ENCODE measurements at places on chromosomes 7 and 10.

- no peak for DNase-seq
Observed at GRCh38 chr7:108004220-108005142, 1.5 kb upstream of the LAMB1 start.

DNA sequence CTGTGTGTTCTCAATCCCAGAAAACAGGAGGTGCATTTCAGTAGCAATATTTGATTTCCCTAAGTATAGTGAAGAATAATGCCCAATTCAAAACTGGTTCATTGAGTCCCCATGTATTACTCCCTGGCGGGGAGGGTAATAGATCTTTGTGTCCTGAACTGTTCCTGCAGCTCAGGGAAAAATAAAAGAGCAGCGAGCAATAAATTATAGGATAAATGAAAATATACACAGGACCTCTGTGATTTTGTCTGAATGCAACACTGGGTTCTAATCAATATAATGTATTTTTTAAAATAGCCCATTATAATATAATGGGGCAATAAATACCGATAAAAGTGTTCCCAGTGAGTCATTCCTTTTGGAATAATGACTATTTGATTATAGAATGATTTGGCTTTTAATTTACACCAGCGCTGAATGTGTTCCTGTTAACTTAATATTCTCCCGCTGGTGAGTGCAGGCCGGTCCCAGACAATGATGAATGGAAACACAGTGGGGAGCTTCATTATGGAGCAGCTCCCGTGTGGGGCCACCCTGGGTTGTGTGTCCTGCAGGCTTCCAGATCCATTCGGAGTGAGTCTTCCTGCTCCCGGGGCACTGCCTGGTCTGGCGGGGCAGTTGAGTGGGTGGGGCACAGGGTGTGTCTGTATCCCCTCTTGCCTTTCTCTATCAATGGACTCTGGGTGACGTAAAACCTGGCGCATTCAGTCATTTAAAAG lies 263.1 kb downstream of the ACTR3B start:
- no peak for DNase-seq

DNA sequence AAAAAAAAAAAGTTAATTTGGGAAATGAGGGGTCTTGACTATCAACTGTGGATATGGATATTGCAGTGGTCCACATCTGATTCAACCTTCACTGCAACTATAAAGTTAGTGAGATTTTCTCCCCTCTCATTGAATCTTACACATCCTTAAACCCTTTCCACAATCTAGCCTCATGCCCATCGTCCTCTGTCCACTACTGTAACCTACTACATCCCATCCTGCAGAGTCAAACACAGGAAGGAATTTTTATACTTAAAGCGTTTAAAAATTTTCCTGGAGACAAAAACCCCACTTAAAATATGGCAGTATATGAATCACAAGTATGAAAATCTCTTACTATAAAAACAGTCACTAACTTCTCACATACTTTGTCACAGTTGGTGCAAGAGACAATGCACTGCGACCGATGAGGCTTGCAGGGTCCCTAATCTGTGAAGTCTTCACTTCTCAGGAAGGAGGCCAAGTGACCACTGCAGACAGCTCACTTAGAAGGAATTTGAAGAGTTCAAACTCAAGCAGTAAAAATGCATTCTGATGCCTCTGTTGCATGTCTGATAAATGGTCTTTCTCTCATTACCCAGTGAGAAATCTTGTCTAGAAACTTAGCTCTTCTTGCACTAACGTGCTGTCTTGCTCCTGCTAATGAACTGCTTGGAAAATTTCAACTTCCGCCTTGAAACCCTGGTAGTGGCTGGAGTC lies 50.3 kb upstream of the ST8SIA6 start:
- no peak for DNase-seq

- no peak for DNase-seq
Observed at GRCh38 chr10:125039354-125039769, 97.4 kb downstream of the ZRANB1 start.

DNA sequence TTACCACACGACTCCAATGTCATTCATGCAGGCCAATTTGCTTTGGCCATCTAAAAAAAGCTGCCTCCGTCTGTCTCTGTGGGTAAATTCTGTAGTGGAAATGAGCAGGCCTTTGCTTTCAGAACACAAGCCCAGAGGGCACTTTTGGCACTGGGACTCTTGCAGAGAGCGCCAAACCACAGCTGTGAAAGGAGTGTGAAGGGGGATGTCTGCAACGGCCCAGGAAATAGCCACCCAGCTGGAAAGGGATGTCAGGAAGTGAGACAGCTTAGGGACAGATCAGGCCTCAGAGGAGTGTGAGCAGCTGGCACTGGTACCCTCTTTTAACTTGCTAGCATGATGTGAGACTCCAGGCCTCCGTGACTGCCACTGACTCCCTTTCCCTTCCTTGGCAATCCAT lies 152.4 kb downstream of the DKK1 start:
- DNase-seq: no peak

DNA sequence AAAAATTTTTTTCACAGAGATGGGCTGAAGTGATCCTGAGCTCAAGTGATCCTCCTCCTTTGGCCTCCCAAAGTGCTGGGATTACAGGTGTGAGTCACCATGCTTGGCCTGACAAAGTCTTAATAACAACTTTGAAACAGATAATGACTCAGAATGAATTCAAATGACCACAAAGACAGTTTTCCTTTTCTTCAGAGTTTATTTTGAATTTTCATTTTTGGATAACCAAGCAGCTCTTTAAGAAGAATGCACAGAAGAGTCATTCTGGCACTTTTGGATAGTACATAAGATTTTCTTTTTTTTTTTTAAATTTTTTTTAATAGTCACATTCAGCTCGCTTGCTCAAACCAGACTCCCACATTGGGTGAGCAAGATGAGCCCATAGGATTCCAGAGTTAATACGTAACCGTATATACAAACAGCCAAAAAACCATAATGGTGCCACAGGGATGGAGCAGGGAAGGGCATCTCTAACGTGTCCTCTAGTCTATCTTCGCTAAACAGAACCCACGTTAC lies 43.0 kb upstream of the NMT2 start:
- no peak for DNase-seq

DNA sequence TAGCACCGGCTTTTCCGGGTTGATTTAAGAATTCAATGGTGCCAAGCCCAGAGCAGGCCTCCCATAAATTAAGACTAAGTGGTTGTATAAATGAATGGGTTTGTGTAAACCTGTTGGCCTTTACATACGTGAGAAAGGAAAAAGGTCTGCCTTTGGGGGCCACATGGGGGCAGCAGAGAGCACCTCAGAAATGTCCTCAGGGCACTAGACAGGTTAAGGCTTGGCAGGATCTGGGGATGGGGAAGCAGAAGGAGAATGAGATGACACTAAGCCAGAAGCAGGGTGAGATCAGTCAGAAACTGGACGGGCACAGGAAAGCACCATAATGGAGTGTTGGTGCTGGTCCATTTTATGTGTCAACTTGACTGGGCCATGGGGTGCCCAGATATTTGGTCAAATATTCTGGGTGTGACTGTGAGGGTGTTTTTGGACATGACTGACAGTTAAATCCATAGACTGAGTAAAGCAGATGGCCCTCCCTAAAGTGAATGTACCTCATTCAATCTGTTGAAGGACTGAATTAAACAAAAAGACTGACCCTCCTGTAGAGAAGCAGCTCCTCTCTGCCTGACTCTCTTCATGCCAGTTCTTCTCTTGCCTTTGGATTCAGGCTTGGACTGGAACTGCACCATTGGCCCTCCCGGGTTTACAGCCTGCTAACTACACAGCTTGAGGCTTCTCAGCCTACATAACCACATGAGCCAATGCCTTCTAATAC lies 58.9 kb downstream of the FRMPD2 start:
- DNase-seq: no peak

DNA sequence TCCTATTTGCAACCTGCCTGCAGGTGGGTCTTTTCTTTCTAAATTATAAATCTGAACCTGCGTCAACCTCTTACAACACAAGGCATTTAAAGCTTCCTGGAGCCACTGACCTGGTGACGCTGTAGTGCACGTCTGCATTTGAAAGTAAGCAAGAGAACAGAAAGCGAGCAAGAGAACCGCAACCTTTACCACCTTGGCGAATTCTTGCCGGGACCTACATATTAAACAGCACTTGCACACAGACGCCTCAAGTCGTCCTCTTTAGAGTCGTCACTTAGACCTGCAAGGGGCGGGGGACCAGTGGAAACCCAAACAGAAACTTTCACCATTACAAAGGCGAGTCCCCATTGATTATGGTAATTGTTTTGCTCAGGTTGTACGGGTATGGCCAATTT lies 9.5 kb downstream of the GLI3 start:
- DNase-seq: no peak

GRCh38 chr10:132143162-132143561 lies 43.6 kb upstream of the DPYSL4 start:
- no peak for DNase-seq

GRCh38 chr7:47007471-47007870 lies 574.4 kb downstream of the TNS3 start:
- no peak for DNase-seq

DNA sequence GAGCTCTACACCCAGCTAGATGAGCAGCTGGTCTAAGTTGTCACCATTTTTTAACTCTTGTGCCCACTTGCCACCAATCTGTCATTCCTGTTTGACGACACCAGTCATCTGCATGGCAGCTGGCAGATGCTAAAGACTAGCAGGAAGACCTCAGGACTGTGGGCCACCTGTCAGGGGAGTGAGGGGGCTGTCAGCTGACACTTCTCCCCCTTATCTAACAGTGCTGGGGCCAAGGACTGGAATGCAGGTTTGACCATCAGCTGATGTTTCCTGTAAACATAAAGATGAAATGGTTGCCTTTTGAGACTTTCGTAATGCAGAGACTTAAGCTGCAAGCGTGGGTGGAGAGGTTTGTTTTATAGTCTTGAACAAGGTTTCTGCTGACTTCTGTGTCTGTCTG lies 93.5 kb downstream of the WNT2 start:
- DNase-seq: no peak

GRCh38 chr10:570628-571163 lies 118.8 kb downstream of the DIP2C start:
- no peak for DNase-seq

DNA sequence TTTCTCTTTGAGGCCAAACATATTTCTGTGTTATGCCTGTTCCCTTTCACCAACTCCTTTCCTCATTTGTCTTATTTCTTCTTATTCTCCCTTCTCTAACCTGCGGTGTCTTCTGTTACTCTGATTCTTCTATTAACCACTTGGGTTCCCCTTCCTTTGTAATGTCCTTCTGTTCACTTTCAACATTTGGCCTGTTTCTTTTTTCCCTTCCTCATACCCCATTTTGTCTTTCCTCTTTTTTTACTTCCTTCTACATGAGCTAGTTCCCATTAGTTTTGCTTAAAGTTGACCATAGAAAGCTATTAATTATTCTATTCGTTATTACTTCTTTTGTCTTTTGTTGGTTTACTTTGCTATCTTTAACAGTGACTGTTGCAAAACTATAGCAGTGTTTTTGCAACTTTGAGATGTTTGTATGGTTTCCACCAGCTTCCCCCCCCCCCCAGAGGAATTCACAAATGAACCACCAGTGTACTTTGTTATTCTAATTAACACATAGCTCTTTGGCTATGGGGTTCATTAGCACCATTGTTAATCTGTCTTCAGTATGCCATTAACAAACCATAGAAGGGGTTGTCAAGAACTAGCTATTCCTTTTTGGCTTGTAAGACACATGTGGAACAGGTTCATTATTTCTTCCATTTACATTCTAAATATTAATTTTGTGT lies 2.9 kb downstream of the LRGUK start:
- DNase-seq: no peak

DNA sequence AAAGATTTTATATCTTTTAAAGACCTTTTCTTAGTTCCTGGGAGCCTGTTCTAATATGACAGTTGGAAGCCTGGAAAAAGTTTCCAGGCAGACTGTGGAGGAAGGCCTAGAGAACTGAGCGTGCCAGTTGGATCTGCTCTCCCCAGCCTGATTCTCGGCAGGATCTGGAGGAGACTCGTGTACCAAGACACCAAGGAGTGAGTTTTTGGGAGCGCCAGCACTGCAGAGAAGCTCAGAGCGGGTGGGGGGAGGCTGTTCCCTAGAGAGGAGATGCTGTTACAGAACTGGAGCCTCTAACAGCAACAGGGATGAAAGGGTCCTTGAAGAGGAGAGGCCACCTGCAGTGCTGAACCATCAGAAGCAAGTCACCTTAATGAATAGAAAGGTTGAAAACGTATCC lies 52.9 kb downstream of the LYZL2 start:
- no peak for DNase-seq

DNA sequence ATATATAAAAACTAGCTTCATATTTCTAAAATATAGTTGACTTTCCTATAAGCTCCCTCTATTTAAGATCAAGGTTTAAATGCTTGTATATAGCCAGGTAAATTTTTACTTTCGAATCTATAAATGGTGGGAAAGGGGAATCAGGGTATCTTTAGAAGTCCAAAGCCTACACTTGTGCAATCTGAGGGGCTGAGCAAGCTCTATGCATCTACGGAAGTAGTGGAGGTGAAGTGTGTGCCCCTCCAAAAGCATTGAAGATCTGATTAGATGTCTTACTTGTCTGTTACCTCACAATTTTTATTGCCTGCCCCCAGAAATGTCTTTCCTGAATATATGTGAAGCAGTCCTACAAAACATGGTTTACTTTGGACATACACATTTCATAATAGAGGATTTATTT lies 1.6 kb downstream of the AKAP9 start:
- no peak for DNase-seq

Measured in activated CD8-positive, alpha-beta memory T cell treated with anti-CD3 and anti-CD28 coated beads for 4 hours (primary cell).